Adrenal gland (tissue), 19 donors: ENCODE measurements at places on chromosomes 7 and 10. TPM values are rescaled to one million over a fixed set of nuclear protein-coding genes. Genes with fewer than 3 reads are reported as not detected.

CLRN3 gene
- total RNA-seq, result not detected

UCN3 gene
- not detected for total RNA-seq

PIK3CG gene
- 1.3 TPM for total RNA-seq

CTAGE6 gene
- total RNA-seq, result 0.54 TPM

CYP2E1 gene
- 0.28 TPM for total RNA-seq

- H3K4me1 ChIP-seq, result no peaks in the 10 kb centered on the region
- H3K27ac ChIP-seq, result no peak overlapping the region
- H3K27me3 ChIP-seq, result no peaks in the 10 kb centered on the region
- no peak overlapping the region for H3K4me3 ChIP-seq
Observed at GRCh38 chr7:31488562-31489203, 25.2 kb upstream of the ITPRID1 start.

GRCh38 chr7:102431617-102432298 is 1.6 kb upstream of the ORAI2 start:
- H3K27me3 ChIP-seq, result no peaks in the 10 kb centered on the region
- peaks cover 13% of the 10 kb centered on the region for H3K4me1 ChIP-seq
- peak; percentile 54 for DNase-seq
- H3K27ac ChIP-seq, result peak overlapping the region; percentile 53

DNA sequence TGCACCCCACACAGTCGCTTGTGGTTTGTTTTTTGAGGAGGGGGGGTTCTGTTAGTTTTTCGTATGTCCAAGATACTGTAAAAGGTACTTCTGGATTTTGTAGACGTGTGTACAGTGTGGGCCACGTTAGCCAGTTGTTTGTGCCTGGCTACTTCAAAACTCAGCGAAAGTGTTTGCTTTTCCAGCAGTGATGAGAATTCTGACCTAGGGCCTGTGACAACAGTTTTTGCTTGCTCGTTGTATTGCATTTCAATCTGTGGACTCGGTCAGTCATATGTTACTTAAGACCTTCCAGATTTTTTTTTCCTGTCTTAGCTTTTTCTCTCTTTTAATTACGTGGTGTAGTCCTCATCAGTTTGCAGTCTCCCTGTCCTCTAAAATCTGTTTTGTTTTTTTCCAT is 338.9 kb upstream of the GALNT17 start:
- H3K4me1 ChIP-seq, result no peaks in the 10 kb centered on the region
- no peak for DNase-seq
- peaks cover 13% of the 10 kb centered on the region for H3K36me3 ChIP-seq
- no peak overlapping the region for H3K27ac ChIP-seq
- no peak overlapping the region for H3K4me3 ChIP-seq
- H3K27me3 ChIP-seq, result no peaks in the 10 kb centered on the region

GRCh38 chr10:61804414-61804813 is 97.1 kb upstream of the ARID5B start:
- H3K27me3 ChIP-seq, result no peaks in the 10 kb centered on the region
- no peak overlapping the region for H3K27ac ChIP-seq
- H3K4me3 ChIP-seq, result no peak overlapping the region
- no peak for DNase-seq
- H3K4me1 ChIP-seq, result no peaks in the 10 kb centered on the region
- no peaks in the 10 kb centered on the region for H3K36me3 ChIP-seq

GRCh38 chr10:95820363-95820762 is 64.4 kb downstream of the ENTPD1 start:
- no peaks in the 10 kb centered on the region for H3K27me3 ChIP-seq
- no peak overlapping the region for H3K4me3 ChIP-seq
- no peak for DNase-seq
- no peaks in the 10 kb centered on the region for H3K36me3 ChIP-seq
- no peak overlapping the region for H3K27ac ChIP-seq

GRCh38 chr10:88608052-88608732 is 21.6 kb downstream of the LIPJ start:
- H3K36me3 ChIP-seq, result no peaks in the 10 kb centered on the region
- H3K27ac ChIP-seq, result no peak overlapping the region
- no peaks in the 10 kb centered on the region for H3K27me3 ChIP-seq
- H3K4me3 ChIP-seq, result no peak overlapping the region

GRCh38 chr10:92590623-92591549 is 2.0 kb upstream of the KIF11 start:
- peak; percentile 66 for DNase-seq
- H3K27ac ChIP-seq, result peak overlapping the region; percentile 96
- no peaks in the 10 kb centered on the region for H3K27me3 ChIP-seq
- no peaks in the 10 kb centered on the region for H3K36me3 ChIP-seq
- H3K4me3 ChIP-seq, result peak overlapping the region; percentile 64

DNA sequence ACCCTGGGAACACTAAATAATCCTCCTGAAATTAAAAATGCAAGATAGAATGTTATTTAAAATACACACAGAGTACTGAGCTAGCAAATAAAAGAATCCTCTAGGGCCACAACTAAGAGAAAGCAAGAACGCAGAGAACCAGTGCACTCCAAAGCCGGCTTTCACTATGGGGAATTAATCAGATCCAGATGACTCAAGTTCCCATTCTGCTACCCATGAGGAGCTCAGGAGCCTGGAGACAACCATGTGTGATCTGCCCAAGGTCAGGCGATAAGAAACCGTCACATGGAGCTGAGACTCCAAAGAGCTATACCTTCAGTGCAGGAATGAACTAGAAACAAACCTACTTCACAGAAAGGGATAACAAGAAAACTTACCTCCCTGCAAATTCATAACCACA is 19.5 kb upstream of the CYREN start:
- H3K27me3 ChIP-seq, result no peaks in the 10 kb centered on the region
- H3K4me1 ChIP-seq, result peaks cover 15% of the 10 kb centered on the region
- H3K27ac ChIP-seq, result peak overlapping the region; percentile 11

- H3K4me3 ChIP-seq, result no peak overlapping the region
- peaks cover 99% of the 10 kb centered on the region for H3K4me1 ChIP-seq
- no peaks in the 10 kb centered on the region for H3K27me3 ChIP-seq
- no peaks in the 10 kb centered on the region for H3K36me3 ChIP-seq
- peak overlapping the region; percentile 96 for H3K27ac ChIP-seq
Observed at GRCh38 chr10:79155301-79156081, 86.7 kb downstream of the ZMIZ1 start.

- H3K36me3 ChIP-seq, result no peaks in the 10 kb centered on the region
- H3K27me3 ChIP-seq, result no peaks in the 10 kb centered on the region
- H3K4me3 ChIP-seq, result no peak overlapping the region
- no peaks in the 10 kb centered on the region for H3K4me1 ChIP-seq
Observed at GRCh38 chr10:17206210-17206709, 4.8 kb upstream of the TRDMT1 start.
